CD4-positive, alpha-beta T cell treated with Interleukin-15 for 4 hours (primary cell): ENCODE measurements at places on chromosomes 2 and 18.

- DNase-seq = no peak
These were observed 13.0 kb downstream of the RND3 start for GRCh38 chr2:150474326-150475074.

- no peak for DNase-seq
These were observed 509.6 kb downstream of the CMPK2 start for GRCh38 chr2:6355886-6356761.

GRCh38 chr2:85194780-85195480 is 61.7 kb downstream of the TCF7L1 start:
- no peak for DNase-seq

DNA sequence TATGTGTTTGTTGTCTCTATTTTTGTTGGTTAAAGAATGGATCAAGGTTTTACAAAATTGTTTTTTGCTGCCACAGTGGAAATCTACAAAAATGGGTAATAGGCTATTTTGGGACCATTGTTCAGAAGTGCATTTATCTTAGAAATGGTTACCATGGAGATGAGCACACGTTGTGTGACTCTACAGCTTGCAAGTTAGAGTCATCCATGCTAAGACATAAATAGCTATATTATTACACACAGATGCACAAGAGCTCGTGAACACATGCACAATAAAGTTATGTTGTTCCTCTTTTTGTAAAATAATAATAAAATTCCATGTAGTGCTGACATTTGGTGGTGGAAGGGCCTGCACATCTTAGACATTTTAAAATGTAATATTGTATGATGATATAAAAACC is 15.5 kb upstream of the DUSP19 start:
- DNase-seq = no peak

GRCh38 chr2:64274399-64275173 is 130.4 kb upstream of the PELI1 start:
- no peak for DNase-seq

DNA sequence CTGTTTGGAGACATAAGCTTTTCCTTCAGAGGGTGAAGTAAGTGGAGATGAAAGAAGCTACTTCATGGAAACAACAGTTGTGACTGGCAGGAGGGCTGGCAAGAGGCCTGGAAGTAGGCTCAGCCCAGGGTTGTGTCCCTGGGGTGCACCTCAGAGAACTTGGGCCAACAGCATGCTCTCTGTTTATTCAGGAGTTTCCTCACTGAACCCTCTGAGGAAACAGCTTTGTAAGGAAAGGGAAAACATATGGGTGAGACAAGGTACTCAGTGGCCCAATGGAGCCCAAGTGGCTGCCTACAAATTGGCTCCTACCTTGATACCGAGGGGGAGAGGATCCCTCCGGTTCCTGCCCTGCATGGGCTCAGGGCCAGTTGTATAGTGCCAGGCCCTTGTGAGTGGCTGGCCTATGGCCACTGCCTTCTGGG is 115.5 kb upstream of the ITGA6 start:
- no peak for DNase-seq

DNA sequence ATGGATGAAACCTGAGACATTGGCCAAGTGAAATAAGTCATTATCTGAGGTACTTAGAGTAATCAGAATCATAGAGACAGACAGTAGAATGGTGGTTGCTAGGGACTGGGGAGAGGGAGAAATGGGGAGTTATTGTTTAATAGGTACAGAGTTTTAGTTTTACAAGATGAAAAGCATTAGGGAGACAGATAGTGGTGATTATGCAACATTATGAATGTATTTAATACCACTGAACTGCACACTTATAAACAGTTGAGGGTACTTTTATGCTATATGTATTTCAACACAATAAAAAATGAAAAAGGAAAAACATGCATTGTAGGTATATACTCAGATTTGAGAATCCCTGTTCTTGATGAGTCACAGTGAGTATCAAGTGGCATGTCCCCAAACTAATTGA is 59.7 kb downstream of the EPC2 start:
- no peak for DNase-seq

- DNase-seq = no peak
These were observed 71.0 kb upstream of the SALL3 start for GRCh38 chr18:78908462-78909260.

- DNase-seq = no peak
These were observed 396.8 kb upstream of the UBE2E3 start for GRCh38 chr2:180583441-180584140.

DNA sequence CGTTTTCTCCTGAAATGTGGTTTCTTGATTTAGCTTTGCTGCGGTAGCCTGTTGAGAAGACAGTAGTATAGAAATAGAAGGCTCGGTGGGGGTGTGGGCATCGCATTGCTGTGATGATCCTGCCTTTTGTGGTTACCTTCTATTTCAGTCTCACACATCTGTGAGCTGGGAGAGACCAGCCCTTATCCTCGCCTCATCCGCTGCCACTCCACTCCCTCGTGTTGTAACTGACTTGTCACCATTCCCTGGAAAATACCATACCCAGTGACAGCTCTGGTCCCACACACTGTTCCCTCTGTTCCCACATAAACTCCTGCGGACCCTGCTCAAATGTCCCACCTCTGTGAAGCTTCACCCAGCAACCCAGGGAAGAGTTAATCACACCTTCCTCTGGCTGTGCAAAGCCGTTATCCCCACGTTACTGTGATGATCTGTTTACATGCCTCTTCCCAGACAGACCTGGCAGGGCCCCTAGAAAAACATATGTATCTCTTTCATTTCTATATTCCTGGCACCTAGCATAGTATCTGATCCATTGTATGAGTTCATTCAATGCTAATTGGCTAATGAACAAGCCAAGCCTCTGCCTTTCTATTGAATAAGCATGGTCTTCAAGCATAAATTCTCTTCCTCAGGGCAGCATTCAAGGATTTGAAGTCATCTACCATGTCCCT is 114.6 kb downstream of the MAPK4 start:
- DNase-seq = no peak

- no peak for DNase-seq
These were observed 40.5 kb upstream of the PEX13 start for GRCh38 chr2:60976875-60977561.

DNA sequence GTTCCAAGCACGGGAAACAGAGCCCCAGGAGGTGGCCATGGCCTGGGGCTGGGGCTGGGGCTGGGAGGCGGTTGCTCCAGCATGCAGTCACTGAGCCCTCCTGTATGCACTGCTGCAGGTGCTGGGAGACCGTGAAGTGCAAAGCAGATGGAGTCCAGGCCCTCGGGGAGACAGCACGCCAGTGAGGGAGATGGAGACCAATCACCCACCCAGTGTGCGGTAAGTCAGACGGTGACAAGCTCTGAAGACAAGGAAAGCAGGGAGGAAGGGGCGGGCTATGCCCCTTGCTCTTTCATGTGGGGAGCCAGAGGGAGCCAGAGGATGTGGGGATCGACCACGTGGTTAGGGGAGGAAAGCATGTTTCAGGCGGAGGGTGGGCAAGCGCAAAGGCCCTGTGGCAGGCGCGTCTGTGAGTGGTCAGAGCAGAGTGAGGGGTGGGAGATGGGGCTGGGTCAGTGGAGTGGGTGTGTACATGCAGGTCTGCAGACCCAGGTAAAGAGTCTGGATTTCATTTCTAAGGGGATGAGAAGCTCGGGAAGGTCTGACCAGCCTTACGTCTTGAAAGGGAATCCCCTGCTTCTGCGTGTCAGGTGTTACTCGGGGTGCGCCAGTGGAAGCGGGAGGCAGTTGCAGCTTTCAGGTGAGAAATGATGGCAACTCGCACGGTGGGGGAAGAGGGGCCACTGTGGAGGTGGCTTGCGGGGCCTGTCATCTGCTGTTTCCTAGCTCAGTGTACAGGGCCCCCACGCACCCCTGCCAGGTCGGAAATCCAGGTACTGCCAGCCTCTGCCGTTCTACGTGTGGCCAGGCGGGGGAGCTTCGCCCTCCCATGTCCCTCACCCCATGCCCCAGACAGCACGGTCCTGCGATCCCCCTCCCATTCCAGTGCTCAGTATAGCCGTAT is 19.4 kb downstream of the RRM2 start:
- DNase-seq = peak; percentile 16

DNA sequence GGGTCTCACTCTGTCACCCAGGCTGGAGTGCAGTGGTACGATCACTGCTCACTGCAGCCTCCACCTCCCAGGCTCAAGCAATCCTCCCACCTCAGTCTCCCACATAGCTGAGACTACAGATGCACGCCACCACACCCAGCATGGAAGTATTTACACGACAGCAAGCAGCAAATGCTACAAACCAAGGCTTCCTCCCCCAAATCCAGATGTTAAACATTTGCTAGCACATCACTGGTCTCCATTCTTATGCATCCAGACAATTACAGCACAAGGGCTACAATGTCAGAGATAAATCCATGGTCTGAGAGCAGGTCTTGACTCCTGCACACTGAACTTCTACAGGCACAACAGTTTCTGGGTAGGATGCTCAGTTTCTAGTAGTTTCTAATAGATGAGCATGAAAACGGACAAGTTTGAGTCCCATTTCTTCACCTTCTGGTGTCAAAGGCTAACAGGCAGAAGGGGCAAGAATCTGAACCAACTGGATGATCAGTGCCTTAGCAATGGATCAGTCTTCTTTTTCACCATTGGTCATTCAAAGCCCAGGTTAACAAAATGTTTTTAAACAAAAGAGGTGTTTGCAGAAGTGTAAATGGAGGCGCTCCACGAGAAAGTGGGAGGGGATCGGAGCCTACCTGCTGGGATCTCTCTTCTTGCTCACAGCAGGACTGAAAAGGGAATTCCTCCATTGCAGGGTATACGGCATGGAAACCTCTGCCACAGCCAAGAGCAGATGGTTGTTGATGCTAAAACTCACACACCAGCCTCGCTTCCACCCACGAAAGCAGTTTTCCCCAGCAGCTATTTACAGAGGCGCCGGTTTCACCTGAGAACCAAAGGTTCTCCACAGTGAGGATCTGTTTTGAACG is 135.0 kb upstream of the ARL4C start:
- no peak for DNase-seq

- DNase-seq = no peak
These were observed 80.9 kb downstream of the PPP1R1C start for GRCh38 chr2:182066400-182067087.

GRCh38 chr2:241065355-241065803 is 36.7 kb downstream of the MTERF4 start:
- no peak for DNase-seq

- DNase-seq = no peak
These were observed 104.4 kb downstream of the AFF3 start for GRCh38 chr2:100038011-100038410.

DNA sequence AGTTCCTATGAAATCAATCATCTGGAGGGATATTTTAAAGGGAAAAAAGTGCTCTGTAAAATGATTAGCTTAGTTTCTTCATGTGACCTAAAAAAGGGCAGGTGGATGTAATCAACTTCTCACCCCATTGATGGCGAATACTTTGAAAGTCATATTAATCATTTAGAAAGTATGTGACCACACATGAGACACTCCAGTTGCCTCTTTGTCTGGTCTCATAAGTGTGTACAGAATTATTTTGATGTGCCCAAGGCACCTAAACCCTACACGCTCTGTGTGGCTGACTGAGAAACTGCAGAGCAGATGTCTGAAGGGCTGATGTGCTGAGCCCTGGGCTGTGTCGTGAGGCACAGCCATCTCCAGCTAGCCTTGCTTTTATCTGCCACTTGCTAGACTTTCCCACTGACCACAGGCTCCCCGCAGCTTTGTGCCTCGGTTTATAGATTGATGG is 26.9 kb downstream of the SGPP2 start:
- no peak for DNase-seq

GRCh38 chr18:77481541-77481940 is 231.9 kb downstream of the GALR1 start:
- no peak for DNase-seq

- no peak for DNase-seq
These were observed 14.8 kb downstream of the KLHL29 start for GRCh38 chr2:23399674-23400261.

GRCh38 chr18:23114171-23114881 is 21.0 kb upstream of the CABLES1 start:
- DNase-seq = no peak

DNA sequence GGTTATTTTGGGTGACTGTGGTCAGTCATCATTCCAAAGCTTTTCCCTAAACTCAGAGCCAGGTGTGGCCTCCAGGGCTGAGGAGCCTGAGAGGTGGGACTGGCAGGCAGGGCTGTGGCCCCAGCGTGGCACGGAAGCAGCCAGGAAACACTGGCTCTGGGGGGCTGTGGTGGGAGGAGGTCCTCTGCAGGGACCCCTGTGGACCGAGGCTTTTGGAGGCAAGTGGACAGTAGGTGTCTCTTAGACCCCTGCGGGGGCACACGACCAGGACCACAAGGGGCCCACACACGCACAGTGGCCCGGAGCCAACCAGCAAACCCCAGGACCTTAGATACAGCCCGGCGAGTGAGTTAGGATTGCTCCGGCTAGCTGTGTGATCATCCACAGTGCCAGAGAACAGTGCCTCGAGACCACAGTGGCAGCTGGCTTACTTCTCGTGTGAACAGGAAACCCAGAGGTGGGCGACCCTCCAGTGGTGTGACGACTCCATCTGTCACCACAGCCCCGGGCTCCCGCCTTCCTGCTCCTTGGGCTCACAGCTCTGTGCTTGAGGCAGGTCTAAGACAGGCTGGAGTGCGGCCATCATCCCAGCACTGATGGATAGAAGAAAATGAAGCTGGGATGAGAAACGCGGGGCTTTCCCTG is 1.6 kb upstream of the RTP5 start:
- DNase-seq = peak; percentile 51

DNA sequence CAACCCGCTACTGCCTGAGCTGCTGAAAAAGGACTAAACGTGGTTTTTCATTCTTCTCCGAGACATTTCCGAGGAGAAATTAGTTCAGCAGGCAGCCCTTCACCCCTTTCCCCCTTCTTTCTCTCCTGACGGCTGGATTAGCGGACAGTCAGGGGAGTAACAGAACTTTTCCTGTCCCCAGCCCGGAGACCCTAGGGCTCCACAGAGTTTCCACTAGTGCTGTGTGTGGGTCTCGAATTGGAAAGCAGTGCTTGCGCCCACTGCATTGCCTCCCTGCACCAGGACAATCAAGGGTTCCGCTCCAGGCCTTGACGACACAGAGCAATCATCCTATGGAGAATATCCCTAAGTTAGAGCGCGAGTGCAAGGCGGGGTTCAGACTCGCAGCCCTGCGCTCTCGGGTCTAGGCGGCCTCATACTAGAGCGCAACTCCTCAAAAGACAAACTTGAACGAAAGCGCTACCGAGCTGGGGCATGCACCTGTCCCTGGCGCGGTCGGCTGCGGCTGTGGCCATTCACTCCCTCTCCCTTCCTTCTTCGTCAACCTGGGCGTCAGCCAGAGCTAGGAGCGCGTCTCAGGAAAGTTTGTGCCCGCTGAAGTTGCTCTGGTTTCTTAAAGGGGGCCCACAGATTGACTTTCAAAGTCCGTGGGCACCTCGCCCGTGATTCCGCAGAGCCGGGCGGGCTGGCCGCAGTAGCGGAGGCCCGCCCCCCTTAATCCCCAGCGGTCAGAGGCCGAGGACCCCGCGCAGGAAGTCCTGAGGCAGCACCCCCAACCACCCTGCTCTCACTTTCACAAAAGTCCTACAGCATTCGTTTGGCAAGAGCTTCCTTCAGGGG is 801 bp downstream of the OSR1 start:
- no peak for DNase-seq

GRCh38 chr2:64492821-64493220 is 31.3 kb upstream of the AFTPH start:
- DNase-seq = no peak
